ENCODE measurements at places on chromosomes 12 and 14.
A peak's percentile ranks its signal among the peaks of the same experiment; 100 is the strongest.

DNA sequence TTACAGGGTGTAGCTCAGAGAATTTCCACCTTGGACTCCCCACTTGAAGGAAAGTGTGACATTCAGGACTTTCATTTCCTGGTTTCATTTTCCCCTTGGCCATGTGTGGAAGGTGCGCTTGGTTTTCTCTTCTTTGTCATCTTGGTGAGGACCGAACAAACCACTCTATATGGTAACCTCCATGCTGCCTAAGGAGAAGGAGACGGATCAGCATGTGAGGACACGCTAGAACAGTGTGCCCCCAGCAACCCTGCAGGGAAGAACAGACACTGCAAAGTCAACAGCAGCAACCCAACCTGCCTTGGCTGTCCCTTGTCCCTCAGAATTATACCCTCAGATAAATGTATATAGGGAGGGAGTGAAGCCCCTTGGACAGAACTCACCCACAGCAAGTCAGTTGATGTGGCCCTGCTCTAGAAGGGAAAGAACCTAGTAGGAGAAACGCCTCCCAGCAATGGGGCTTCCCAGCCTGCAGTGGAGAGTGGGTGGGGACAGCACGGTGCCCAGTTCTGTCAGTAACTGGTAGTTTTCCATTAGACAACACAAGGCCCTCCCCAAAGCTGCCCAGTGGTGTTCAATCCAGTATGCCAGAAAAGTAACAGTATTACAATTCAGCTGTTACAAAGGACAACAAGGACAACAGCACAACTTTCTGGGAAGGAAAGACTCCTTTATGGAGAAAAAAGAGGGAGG is 18.9 kb upstream of the COCH start:
- no peak for DNase-seq

DNA sequence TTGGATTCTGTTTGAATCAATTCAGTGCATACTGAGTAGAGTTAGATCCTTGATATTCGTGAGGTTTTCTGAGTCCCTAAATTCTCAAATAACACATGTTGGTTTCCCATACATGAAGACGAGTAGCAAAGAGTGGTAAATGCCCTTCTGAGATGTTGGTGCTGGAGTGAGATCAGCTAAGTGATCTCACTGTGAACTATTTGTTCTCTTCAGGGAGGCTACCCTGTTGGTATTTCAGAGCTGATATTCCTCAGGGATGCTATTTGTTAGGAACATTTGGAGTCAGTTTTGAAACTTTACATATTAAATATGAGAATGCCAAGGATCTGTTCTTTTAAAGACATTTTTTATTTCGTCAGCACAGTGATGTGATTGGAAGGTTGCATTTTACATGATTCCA is 54.7 kb downstream of the SUSD6 start:
- no peak for DNase-seq

- DNase-seq: no peak
Observed at GRCh38 chr12:79069009-79069408, 204.4 kb downstream of the SYT1 start.

- DNase-seq: no peak
Observed at GRCh38 chr12:20555015-20555414, 140.1 kb upstream of the SLCO1C1 start.

DNA sequence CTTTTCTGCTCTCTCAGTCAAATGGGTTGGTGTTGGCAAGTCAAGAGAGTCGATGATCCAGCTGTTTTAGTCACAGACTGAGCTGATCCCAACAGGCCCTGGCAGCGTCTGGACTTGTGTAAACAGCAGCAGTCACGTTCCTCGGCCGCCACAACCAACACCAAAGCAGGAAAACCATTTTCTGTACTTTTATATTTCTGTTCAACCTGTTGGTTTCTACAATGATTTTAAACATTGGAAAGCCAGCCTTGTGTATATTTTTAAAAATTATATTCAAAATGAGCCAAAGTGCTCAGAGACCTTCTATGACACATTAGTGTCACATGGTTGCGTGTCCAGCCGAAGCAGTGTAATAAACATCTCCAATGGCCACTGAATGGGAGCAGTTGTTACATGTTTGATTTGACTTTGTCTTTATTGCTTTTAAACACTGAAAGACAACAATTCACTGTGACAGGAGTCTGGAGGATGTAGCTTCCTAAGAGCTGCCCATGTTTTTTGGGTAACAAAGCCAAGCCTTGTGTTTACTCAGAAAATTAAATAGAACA is 5.9 kb upstream of the SIVA1 start:
- DNase-seq: no peak

DNA sequence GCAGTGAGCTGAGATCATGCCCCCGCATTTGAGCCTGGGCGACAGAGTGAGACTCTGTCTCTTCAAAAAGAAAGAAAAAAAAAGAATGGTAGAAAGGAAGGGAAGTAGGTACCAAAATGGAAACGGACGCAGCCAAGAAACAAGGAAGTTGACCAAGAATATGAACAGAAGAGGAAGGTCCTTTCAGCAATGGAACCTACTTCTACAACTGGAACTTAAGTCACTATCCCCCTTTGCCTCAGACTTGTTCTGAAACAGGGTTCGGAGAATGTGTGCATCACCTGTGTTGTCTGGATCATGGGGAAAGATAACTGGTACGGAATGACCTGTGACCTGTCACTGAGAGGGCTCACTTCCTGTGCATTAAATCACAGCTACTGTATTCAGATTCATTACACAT is 43.9 kb upstream of the RNASE1 start:
- DNase-seq: no peak

GRCh38 chr14:26190646-26191045 is 407.2 kb downstream of the NOVA1 start:
- DNase-seq: no peak

DNA sequence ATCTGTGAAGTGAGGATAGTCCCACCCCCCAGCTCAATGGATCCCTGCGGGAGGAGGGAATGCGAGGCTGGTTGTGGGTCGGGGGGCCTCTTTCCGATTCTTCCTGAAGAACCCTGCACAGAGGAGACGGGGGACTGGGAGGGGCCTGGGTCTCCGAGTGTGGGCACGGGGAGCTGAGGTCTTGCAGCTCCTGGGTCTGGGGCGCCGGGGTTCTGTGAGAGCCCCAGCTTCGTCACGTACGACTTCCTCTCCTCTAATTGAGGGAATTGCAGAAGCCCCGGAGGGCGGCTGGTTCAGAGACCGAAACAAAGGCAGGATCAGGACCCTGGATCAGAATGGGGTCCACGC is 66.6 kb downstream of the DIO3 start:
- DNase-seq: no peak

DNA sequence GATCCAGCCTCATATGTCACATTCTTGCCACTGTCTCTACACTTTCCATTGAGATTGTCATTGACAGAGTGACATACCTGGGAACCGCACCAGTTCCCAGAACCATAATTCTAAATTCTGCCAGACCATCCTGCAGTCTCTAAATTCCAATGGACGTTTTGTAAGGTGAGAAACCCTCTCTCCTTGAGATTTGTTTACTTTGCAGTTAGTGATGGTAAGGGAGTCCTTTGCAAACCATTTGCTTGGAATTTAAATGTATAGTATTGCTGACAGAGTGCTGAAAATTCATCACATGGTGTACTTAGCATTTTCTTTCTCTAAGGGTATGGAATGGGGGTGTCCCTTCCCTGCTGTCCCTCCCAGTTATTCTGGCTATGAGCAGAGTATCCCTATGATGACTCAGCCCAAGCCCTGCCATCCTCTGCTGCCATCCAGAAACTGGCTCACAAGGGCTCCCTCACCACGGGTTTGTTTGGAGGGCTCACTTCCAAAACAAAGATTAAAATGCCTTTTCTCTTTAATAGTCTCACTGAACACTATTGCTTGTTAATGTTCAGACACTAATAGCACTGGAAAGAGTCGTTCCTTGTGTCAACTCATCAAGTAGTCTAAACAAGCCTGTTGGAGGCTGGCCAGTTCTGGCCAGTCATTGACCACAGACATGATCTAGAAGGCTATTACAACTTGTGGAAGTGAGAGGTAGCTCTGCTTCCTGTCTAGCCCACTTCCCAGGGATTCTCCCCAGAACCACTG is 129.0 kb upstream of the HMGA2 start:
- peak; percentile 88 for DNase-seq

Measured in AG09319 (cell line).